ENCODE measurements at places on chromosomes 11 and 22. TPM values are rescaled to one million over a fixed set of nuclear protein-coding genes. Genes with fewer than 3 reads are reported as not detected.

The CADM1 gene
- polyA plus RNA-seq = not detected

The MYRF gene
- 0.18 TPM for polyA plus RNA-seq

The IRAG1 gene
- polyA plus RNA-seq = 3.0 TPM

The GRIA4 gene
- not detected for polyA plus RNA-seq

The P2RY6 gene
- 5.1 TPM for polyA plus RNA-seq

The MFRP gene
- not detected for polyA plus RNA-seq

The GPR83 gene
- not detected for polyA plus RNA-seq

The ARFGAP3 gene
- 34.8 TPM for polyA plus RNA-seq

The ZNF214 gene
- polyA plus RNA-seq = not detected

The CNTF gene
- not detected for polyA plus RNA-seq

The RIMBP3C gene
- polyA plus RNA-seq = 0.13 TPM

The CCND1 gene
- polyA plus RNA-seq = not detected

The OR5B2 gene
- not detected for polyA plus RNA-seq

The ACRV1 gene
- not detected for polyA plus RNA-seq

The DLG2 gene
- 0.39 TPM for polyA plus RNA-seq

The ANO1 gene
- not detected for polyA plus RNA-seq

The MMP8 gene
- polyA plus RNA-seq = 0.14 TPM

The GLYATL1 gene
- not detected for polyA plus RNA-seq

The MYO7A gene
- polyA plus RNA-seq = 3.6 TPM

The CCDC87 gene
- polyA plus RNA-seq = not detected

The PACSIN3 gene
- polyA plus RNA-seq = not detected

The HORMAD2 gene
- not detected for polyA plus RNA-seq

The SLC37A2 gene
- 81.5 TPM for polyA plus RNA-seq

The HPX gene
- polyA plus RNA-seq = 0.40 TPM

The POLD4 gene
- polyA plus RNA-seq = 176 TPM

The PHLDA2 gene
- polyA plus RNA-seq = 147 TPM

The KRTAP5-9 gene
- polyA plus RNA-seq = not detected

The NECTIN1 gene
- 8.3 TPM for polyA plus RNA-seq

The TST gene
- 34.5 TPM for polyA plus RNA-seq

The PEX26 gene
- polyA plus RNA-seq = 3.4 TPM

The TRIM68 gene
- 3.0 TPM for polyA plus RNA-seq

The OR8D4 gene
- polyA plus RNA-seq = not detected

The GAS2 gene
- 0.98 TPM for polyA plus RNA-seq

The ZBED5 gene
- polyA plus RNA-seq = 10.3 TPM

The HEPN1 gene
- polyA plus RNA-seq = not detected

The TENM4 gene
- 1.7 TPM for polyA plus RNA-seq

The MS4A15 gene
- polyA plus RNA-seq = not detected

The GRK3 gene
- polyA plus RNA-seq = 33.3 TPM

The PAAF1 gene
- 4.9 TPM for polyA plus RNA-seq

The PTGDR2 gene
- polyA plus RNA-seq = 0.65 TPM

Measured in CD14-positive monocyte (primary cell).